Right hindlimb (tissue), 1 donor: ENCODE measurements at places on chromosomes 6 and 20.
A peak's percentile ranks its signal among the peaks of the same experiment; 100 is the strongest.

- no peak for DNase-seq
Observed at GRCh38 chr20:38342713-38343310, 3.5 kb upstream of the LBP start.

GRCh38 chr20:19861147-19861759 is 103.2 kb downstream of the RIN2 start:
- no peak for DNase-seq

DNA sequence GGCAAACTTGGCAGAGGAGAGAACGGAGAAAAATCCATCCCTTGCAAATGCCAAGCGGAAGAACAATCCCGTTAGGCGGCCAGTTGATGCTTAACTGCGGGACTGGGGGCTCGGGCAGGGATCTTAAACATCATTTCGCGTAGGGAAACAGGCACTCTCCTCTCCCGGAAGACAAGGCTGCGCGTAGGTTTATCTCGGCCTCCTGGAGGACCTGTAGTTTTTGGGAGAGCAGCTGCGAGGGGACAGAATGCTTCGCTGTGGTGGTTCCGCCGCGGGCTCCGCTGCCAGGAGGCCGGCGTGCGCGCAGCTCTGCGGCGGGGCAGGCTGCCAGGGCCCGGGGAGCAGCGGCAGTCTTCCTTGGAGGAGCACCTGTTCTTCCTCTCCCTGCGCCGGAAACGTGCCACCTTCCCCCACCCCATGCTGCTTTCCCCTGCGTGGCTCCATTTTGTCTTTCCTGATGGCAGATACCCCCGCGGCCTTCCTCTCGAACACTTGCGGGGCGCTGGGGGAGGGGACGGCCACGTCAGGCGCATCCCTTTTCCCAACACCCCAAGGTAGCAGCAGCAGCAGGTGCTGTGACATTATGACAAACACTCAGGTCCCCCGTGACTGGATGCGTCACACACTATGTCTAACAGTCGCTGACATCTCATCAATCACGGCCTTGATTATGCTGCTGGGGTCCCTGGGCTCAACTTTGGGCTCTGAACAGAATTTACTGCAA is 230.7 kb upstream of the BTBD3 start:
- peak; percentile 73 for DNase-seq

GRCh38 chr20:35274172-35275092 is 3.5 kb downstream of the MMP24OS start:
- no peak for DNase-seq

DNA sequence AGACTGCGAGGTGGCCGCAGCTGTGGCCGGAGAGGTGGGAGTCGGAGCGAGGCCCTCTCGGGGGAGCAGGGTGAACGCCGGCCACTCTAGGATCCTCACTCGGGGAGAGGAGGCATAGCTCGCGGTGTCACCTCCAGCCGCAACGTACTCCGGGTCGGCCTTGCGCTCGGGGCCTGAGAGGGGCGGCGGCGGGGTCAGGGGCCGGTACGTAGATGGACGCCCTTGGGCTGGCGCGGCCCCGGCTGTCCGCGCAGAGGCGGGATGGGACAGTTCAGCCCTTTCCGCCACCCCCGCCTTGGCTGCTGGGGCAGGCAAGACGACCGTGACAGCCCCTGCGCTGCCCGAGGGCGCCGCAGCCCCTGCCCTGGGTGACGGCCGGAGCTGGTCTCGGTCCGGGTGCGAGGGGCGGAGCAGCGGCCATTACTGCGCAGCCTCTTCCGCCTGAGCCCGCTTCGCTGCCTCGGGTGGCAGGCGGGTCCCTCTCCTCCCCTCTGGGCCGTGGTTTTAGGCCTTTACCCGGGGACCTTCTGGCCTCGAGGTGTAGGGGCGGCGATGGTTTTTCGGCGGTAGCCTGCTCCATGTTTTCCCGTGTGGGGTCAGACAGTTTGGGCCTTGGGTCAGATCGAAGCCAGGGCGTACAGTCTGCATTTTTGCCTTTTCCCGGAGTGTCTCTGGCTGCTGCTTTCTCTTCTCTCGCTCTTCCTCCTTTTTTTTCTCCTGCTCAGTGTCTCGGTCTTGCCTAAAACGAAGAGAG is 405 bp downstream of the RNF146 start:
- DNase-seq: peak; percentile 85

DNA sequence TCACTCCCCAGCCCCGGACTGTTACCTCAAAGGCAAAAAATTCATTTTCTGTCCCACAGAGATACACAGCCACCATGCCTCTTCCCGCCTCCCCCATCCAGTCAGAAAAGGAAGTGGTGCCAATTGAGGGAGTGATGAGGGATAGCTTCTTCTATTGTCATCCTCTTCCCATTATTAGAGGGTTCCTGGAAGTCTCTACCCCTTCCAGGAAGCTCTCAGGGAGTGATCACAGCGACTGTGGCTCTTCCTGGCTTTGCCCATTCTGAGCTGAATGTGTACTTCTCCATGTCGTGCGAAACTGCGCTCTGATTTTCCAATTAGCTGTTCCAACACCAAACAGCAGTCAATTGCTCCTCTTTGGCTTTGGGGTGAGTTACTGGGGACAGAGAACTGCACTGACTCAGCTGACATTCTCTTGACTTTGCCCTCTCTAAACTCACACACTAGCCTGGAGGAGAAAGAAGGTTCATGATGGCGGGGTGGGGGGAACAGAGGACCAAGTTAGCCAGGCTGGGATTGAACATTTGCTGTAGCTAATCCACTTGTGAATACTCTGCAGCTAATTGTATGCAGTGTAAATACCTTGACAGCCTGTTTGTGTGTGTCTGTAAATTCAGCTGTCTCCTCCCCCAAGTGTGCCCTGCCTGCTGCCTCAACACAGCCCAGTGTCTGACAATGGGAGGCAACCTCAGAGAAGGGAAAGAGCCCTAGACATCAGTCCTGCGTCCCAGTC is 2.4 kb upstream of the MDGA1 start:
- no peak for DNase-seq

DNA sequence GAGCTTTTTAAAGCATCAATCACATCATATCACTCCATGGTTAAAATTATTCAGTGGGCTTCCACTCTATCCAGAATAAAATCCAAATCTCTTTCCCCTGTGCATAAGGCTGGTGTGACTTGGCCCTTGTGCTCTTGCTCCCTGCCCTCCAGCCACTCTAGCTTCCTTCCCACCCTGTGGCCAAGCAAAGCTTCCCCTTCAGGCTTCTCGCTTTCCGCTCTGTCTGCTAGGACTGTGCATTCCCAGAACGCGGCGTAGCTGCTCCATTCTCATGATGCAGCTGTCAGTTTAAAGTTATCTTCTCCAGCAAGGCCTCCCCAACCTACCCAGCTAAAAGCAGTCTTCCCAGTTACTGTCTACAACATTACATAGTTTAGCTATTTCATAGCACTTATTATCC is 19.4 kb upstream of the KCNK16 start:
- DNase-seq: no peak

GRCh38 chr20:17612287-17612991 is 42.6 kb downstream of the DSTN start:
- DNase-seq: peak; percentile 57

DNA sequence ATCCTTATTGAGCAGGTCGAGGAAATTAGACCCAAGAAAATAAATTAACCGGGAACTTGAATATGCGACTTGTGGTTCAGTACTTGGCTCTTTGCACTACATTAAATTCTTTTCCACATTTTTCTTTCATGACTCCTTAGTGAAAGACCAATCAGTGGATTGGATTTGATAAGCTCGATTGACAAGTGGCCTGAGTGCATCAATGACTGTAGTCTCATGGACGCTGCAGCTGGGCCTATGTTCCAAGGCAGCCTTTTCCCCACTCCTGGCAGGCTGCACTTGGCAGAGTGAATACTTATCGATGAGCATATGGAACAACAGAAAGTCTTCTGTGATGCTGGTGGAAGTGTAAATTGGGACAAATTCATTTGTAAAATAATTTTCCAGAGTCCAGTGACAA is 210.8 kb upstream of the EXOC2 start:
- DNase-seq: no peak

DNA sequence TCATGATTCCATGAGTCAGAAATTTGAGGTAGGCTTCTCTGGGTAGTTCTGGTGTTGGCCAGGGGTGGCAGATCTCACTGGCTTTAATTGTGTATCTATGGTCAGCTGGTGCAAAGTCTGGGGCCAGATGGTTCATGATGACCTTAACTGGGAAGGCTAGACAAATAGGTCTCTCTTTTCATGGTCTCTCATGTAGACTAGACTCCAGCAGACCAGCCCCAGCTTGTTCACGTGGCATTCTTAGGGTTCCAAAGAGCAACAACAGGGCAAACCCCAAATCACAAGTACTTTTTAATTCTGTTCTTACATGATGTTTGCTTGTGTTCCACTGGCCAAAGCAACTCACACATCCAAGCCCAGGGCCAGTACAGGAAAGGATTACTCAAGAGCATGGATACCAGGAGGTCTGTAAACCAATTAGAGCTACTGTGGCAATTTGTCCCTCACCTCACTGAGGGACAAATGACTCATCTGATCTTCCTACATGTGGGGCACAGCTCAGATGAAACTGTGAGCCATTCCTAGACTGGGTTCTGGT is 79.5 kb upstream of the PBOV1 start:
- no peak for DNase-seq

- DNase-seq: no peak
Observed at GRCh38 chr20:47456041-47456537, 45.6 kb upstream of the NCOA3 start.
